Ovary (tissue), 10 donors: ENCODE measurements at places on chromosomes 4 and X. TPM values are rescaled to one million over a fixed set of nuclear protein-coding genes. Genes with fewer than 3 reads are reported as not detected.

- H3K4me3 ChIP-seq: no peak overlapping the region
- H3K27ac ChIP-seq: no peak overlapping the region
- no peak for DNase-seq
- H3K36me3 ChIP-seq: no peaks in the 10 kb centered on the region
Observed at GRCh38 chr4:107125496-107125895, 89.4 kb upstream of the DKK2 start.

IL2RG gene
- total RNA-seq: 0.60 TPM

DNA sequence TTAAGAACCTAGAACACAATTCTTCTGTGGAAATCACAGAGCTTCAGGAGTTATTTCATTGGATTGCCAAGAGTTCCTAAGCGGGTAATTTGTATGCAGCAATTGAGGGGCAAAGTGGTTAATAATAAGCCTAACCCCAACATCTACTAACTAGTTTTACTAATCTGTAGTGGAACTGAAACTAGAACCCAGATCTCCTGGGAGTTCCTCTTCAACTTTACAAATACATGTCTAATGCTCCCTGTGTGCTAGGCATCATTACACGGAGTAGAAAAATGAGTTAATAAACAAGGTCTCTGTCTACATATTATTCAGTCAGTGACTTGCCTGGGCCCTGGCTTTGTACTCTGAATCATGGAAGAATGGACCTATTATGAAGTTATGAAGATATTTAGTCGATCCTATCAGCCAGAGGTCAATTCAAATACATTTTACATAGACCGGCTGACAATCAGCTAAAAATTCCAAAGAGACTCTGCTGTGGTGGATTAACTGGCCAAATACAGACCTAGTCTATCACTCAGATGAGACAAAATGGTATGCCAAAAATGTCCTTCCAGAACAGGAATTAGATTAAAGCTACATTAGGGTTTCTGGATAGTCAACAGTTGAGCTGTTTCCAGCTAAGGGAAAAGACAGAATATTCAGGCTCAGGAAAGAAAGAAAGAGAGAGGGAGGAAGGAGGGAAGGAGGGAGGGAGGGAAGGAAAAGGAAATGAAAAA, 326.0 kb downstream of the FBXW7 start:
- H3K27ac ChIP-seq: no peak overlapping the region
- no peak for DNase-seq
- H3K4me1 ChIP-seq: no peaks in the 10 kb centered on the region
- H3K4me3 ChIP-seq: no peak overlapping the region
- no peaks in the 10 kb centered on the region for H3K27me3 ChIP-seq

- no peaks in the 10 kb centered on the region for H3K27me3 ChIP-seq
- no peaks in the 10 kb centered on the region for H3K4me1 ChIP-seq
- no peak overlapping the region for H3K27ac ChIP-seq
- H3K36me3 ChIP-seq: no peaks in the 10 kb centered on the region
Observed at GRCh38 chrX:149248073-149248625, 257.0 kb downstream of the IDS start.

- no peak overlapping the region for H3K27ac ChIP-seq
- H3K4me3 ChIP-seq: no peak overlapping the region
- H3K36me3 ChIP-seq: no peaks in the 10 kb centered on the region
- peaks cover 3% of the 10 kb centered on the region for H3K4me1 ChIP-seq
Observed at GRCh38 chr4:110087070-110087708, 111.2 kb downstream of the ELOVL6 start.

DNA sequence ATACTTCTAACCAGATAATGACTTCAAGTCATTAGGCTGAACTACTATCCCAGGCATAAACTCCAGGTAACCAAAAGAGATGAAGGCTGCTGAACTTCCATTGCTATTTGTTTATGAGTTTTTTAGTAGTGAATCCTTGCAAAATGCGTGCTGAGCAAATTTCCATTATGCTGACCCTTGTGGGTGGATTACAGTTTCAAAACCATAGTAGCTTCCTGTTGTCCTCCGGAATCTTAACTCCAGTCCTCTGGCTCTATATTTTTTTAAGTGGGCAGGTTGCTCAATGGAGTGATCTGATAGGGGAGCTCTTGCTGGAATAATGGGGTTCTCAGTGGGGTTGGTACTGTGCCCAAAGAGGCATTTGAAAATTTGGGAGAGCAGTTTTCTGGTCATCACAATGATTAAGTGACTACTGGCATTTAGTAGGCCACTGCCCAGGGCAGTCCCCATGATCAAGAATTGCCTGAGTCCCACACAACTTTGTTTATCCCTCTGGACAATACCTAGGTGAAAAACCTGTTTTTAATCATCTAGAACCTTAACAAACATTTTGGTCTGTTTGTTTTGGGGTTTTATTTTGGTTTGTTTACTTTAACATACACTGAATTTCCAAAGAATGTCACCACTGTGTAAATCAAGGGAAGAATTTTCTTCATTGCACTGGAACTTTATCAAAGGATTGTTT, 302.3 kb upstream of the GATB start:
- H3K4me3 ChIP-seq: no peak overlapping the region
- H3K27ac ChIP-seq: no peak overlapping the region
- no peaks in the 10 kb centered on the region for H3K27me3 ChIP-seq
- H3K4me1 ChIP-seq: no peaks in the 10 kb centered on the region
- DNase-seq: no peak

MAGIX gene
- 1.4 TPM for total RNA-seq

PAGE2B gene
- not detected for total RNA-seq

FGFBP2 gene
- total RNA-seq: not detected

GRCh38 chr4:98822144-98822543, 106.8 kb downstream of the EIF4E start:
- H3K27me3 ChIP-seq: no peaks in the 10 kb centered on the region
- no peaks in the 10 kb centered on the region for H3K36me3 ChIP-seq
- no peak overlapping the region for H3K4me3 ChIP-seq
- no peak overlapping the region for H3K27ac ChIP-seq

PDK3 gene
- total RNA-seq: 29.2 TPM

- no peak overlapping the region for H3K4me3 ChIP-seq
- DNase-seq: no peak
- no peaks in the 10 kb centered on the region for H3K36me3 ChIP-seq
Observed at GRCh38 chr4:8820178-8821102, 51.2 kb downstream of the HMX1 start.

PHKA1 gene
- total RNA-seq: 14.8 TPM

GRCh38 chrX:73448379-73448778, 1.5 kb downstream of the CDX4 start:
- no peak overlapping the region for H3K4me3 ChIP-seq
- H3K36me3 ChIP-seq: no peaks in the 10 kb centered on the region
- H3K4me1 ChIP-seq: no peaks in the 10 kb centered on the region
- H3K27me3 ChIP-seq: no peaks in the 10 kb centered on the region
- no peak for DNase-seq

GRCh38 chr4:158769175-158769921, 522 bp downstream of the FNIP2 start:
- peak; percentile 70 for DNase-seq
- H3K27me3 ChIP-seq: no peaks in the 10 kb centered on the region
- peak overlapping the region; percentile 58 for H3K27ac ChIP-seq
- peaks cover 4% of the 10 kb centered on the region for H3K4me1 ChIP-seq
- peak overlapping the region; percentile 89 for H3K4me3 ChIP-seq

NHSL2 gene
- total RNA-seq: 4.5 TPM

ENOX2 gene
- 13.1 TPM for total RNA-seq

LAP3 gene
- total RNA-seq: 54.7 TPM

DNA sequence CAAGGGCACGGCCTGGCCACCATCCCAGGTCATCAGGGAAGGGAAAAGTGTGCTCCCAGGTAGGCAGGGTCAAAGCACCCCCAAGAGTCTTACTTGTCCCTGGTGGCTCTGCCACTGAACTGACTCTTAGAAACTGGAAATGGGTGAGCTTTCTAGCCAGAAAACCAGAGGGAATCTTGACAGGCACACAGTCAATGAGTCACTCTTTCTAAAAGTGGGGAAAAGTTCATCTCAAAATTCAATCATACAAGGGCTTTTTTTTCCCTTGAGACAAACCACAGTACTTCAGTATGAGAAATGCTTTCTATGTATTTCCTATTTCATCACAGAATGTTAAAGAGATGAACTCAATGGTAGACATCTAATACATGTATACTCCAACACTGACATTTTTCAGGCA, 12.5 kb downstream of the HPF1 start:
- H3K4me3 ChIP-seq: no peak overlapping the region
- no peaks in the 10 kb centered on the region for H3K4me1 ChIP-seq
- no peak overlapping the region for H3K27ac ChIP-seq
- DNase-seq: no peak

GRCh38 chrX:120205816-120206753, 44.5 kb upstream of the ZBTB33 start:
- H3K36me3 ChIP-seq: no peaks in the 10 kb centered on the region
- DNase-seq: no peak
- H3K27me3 ChIP-seq: no peaks in the 10 kb centered on the region
- peaks cover 1% of the 10 kb centered on the region for H3K4me1 ChIP-seq

ADH1C gene
- 7.7 TPM for total RNA-seq

MAGEC2 gene
- not detected for total RNA-seq

GRCh38 chr4:153181293-153181692, 22.9 kb upstream of the TRIM2 start:
- no peaks in the 10 kb centered on the region for H3K36me3 ChIP-seq
- H3K27me3 ChIP-seq: no peaks in the 10 kb centered on the region
- no peak overlapping the region for H3K4me3 ChIP-seq
- H3K27ac ChIP-seq: no peak overlapping the region

GLRA3 gene
- not detected for total RNA-seq

AREG gene
- 0.48 TPM for total RNA-seq

PITX2 gene
- 0.24 TPM for total RNA-seq

HSD17B13 gene
- total RNA-seq: 0.37 TPM

DNA sequence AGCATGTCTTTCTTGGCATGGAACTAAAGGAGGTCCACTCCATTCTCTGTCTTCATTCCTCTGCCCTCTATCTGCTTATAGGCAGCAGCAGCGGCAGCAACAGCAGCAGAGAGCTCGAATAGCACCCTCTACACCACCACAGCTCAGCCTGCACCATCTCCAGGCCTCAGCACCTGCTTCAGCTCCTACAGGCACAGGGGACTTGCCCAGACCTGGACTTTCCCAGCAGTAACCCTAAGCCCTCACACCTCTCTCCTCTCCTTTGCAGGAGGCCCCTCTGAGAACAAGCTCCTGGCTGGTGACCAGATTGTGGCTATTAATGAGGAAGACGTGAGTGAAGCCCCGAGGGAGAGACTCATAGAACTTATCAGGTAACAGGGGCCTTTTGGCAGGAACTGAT, 80.7 kb downstream of the FRMPD3 start:
- no peak overlapping the region for H3K4me3 ChIP-seq
- H3K36me3 ChIP-seq: no peaks in the 10 kb centered on the region
- no peak for DNase-seq
- H3K27me3 ChIP-seq: no peaks in the 10 kb centered on the region
- no peak overlapping the region for H3K27ac ChIP-seq

CEP44 gene
- total RNA-seq: 15.3 TPM

SPANXD gene
- total RNA-seq: not detected

DNA sequence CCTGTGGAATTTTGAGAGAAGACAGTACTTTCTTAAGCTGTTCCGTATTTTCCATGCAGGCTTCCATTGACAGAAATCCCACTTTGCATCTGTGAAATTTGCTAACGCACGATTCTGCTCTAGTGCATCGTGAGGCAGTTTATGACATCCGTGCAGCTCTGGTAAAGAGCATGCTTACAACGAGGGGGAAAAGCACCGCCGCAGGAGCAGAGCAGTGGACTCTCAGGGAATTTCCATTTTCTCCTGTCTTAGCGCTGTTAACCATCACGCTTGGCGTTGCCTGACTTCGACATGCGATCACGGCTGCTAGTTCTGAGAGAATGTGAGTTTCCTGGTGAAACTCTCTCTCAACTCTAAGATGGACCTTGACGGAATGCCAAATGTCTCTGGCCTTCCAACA, 43.9 kb downstream of the DCTD start:
- H3K27me3 ChIP-seq: no peaks in the 10 kb centered on the region
- H3K27ac ChIP-seq: no peak overlapping the region

DNA sequence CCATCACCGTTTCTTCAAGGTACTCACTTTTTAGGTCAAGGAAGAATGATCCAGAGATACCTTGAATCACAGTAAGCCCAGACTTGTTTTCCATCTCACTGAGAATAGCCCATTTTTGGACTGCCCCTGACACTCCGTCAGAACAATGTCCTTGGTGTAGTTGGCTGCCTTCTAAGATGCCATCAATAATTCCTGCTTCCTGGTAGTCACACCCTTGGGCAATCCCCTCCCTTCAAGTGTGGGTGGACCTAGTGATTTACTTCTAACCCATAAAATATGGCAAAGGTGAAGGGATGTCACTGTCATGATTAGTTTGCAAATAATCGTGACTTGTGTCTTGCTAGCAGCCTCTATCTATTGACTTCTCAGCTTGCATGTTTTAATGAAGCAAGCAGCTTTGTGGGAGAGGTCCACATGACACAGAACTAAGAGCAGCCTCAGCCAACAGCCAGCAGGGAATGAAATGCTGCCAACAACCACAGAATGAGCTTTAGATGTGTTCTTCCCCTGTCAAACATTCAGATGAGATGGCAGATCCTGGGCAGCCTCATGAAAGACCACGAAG, 20.0 kb upstream of the KLHL34 start:
- H3K27ac ChIP-seq: no peak overlapping the region
- no peak for DNase-seq
- H3K4me1 ChIP-seq: no peaks in the 10 kb centered on the region
- no peaks in the 10 kb centered on the region for H3K36me3 ChIP-seq
- no peaks in the 10 kb centered on the region for H3K27me3 ChIP-seq

- no peaks in the 10 kb centered on the region for H3K27me3 ChIP-seq
- no peaks in the 10 kb centered on the region for H3K36me3 ChIP-seq
- no peak for DNase-seq
- no peaks in the 10 kb centered on the region for H3K4me1 ChIP-seq
Observed at GRCh38 chr4:182245041-182245440, 1.8 kb downstream of the TENM3 start.

DNA sequence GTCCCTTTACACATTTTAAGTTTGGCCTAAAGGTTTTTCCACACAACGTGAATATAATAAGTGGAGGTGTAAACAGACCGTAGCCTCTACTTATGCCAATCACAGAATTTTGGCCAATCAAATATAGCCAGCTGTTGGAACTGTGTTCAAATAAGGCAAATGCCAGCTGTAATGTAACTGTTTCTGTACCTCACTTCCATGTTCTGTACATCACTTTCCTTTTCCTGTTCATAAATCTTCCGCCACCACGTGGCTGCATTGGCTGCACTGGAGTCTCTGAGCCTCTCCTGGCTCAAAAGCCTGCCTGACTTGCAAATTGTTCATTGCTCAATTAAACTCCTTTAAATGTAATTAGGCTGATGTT, 105.1 kb upstream of the SMIM31 start:
- H3K27ac ChIP-seq: no peak overlapping the region
- no peak overlapping the region for H3K4me3 ChIP-seq
- no peaks in the 10 kb centered on the region for H3K27me3 ChIP-seq
- no peaks in the 10 kb centered on the region for H3K36me3 ChIP-seq

GRCh38 chr4:183659872-183660242, 764 bp downstream of the TRAPPC11 start:
- H3K27ac ChIP-seq: no peak overlapping the region
- DNase-seq: no peak
- H3K36me3 ChIP-seq: no peaks in the 10 kb centered on the region
- peaks cover 3% of the 10 kb centered on the region for H3K4me1 ChIP-seq

IBSP gene
- total RNA-seq: not detected

USP51 gene
- 6.2 TPM for total RNA-seq

ZBTB49 gene
- 11.5 TPM for total RNA-seq
